Activated CD8-positive, alpha-beta memory T cell treated with anti-CD3 and anti-CD28 coated beads for 1 hour (primary cell): ENCODE measurements at places on chromosomes 1 and 21.

DNA sequence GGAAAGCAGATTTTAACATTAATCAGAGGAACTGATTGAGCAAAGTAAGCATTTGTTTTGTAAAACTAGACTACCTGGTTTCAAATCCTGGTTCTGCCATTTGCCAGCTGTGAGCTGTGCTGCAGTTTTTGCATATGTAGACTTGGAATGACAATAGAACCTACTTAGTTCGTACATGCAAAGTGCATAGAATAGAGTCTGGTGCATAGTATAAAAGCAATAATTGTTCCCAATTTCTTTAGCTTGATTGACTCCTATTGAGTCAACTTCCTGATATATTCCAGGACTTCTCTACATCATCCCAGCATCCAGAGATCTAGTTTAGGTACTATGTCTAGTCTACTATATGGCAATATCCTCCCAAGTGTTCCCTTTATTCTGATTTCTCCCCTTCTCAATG is 144.4 kb upstream of the FGGY start:
- no peak for DNase-seq

- no peak for DNase-seq
Measured at GRCh38 chr1:43293896-43294760, 6.7 kb upstream of the TIE1 start.

GRCh38 chr21:46182548-46183336 is 1.5 kb downstream of the SPATC1L start:
- no peak for DNase-seq

DNA sequence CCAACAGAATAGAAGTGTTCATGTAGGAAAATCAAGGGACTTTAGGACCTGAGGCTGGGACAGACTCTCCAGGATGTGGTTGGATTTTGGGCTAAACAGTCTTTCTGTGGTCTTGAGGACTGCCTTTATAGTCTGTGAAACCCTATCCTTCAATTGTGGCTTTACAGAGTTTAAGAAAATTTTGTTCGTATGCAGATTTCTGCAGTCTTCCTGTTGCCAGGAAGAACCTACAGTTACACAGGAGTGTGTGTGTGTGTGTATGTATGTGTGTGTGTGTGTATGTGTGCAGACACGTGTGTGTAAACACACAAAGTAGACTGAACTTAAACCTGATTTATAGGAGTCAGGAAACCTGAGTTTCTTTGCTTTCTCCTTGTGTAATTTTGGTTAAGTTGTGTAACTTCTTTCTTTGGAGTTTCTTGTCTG is 22.8 kb downstream of the NEK7 start:
- DNase-seq, result no peak

GRCh38 chr1:218350035-218350525 is 4.9 kb downstream of the TGFB2 start:
- DNase-seq, result no peak

DNA sequence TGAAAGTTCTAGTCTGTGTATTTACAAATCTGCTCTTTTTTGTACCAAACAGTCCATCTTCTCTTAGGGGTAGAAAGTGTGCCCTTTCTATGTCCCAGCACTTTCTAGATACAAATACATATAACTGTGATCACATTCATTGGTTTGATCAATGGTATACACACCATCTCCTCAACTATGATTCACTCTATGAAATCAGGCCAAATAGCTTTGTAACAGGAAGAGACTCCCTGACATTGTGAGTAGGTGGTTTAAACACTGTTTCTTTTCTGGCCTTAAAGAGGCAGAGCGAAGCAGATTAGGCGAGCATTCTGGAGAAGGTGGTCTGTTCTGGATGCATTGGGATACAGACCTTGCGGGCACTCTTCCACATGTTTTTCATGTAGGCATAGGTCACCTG is 39.3 kb upstream of the EXOSC10 start:
- DNase-seq, result no peak

- DNase-seq, result no peak
Measured at GRCh38 chr21:45267390-45267760, 20.3 kb downstream of the POFUT2 start.

- DNase-seq, result no peak
Measured at GRCh38 chr1:151547119-151547899, 7.2 kb downstream of the TUFT1 start.

- DNase-seq, result no peak
Measured at GRCh38 chr1:19562847-19563246, 77.5 kb upstream of the CAPZB start.

GRCh38 chr1:200866116-200866515 is 6.7 kb upstream of the GPR25 start:
- no peak for DNase-seq

- no peak for DNase-seq
Measured at GRCh38 chr1:222167111-222167510, 380.8 kb downstream of the HHIPL2 start.

- no peak for DNase-seq
Measured at GRCh38 chr1:223667484-223668182, 2.1 kb upstream of the CAPN8 start.

DNA sequence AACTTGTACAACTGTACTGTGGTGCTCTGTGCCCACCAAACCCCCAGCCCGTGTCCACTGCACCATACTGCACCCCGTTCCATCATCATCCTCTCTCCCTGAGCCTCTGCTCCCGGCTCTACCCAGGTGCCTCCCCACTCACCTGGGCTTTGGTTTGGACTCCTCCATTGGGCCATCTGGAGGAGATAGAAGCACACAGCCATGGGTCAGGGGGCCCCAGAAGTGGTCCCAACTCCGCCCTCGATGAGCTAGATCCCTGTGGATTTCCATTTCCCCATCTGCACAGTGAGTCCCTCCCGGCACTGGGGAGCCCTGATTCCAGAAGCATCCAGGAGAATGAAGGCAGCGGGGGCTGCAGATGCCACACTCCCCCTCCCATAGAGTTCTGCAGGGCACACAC is 10.8 kb downstream of the TNNT2 start:
- DNase-seq, result no peak

GRCh38 chr21:15667010-15667409 is 62.8 kb upstream of the USP25 start:
- DNase-seq, result no peak

- DNase-seq, result no peak
Measured at GRCh38 chr1:12625276-12625675, 7.3 kb upstream of the DHRS3 start.

GRCh38 chr1:2882966-2883696 is 81.6 kb upstream of the TTC34 start:
- no peak for DNase-seq

- DNase-seq, result no peak
Measured at GRCh38 chr1:10104834-10105233, 72.1 kb downstream of the UBE4B start.

GRCh38 chr1:34125721-34126380 is 39.2 kb downstream of the CSMD2 start:
- no peak for DNase-seq

GRCh38 chr1:27686223-27686990 is 14.4 kb upstream of the IFI6 start:
- DNase-seq, result no peak

DNA sequence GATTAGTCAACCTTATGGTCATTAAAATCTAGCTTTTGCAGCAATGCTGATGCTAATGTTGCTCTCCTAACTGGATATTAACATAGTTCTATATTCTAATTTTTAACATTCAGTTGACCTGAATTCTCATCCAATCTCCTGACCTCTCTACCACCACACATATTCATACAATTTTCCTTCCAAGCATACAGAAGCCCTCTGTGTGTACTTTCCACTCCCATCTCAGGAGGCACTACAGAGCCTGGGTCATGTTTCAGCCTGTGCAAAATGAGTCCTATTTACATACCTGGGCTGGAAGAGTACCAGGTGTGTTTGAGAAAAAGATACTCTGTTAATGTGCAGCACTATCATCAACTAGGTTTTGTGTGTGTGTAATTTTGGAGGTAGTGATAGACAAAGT is 486.3 kb downstream of the NEGR1 start:
- no peak for DNase-seq

DNA sequence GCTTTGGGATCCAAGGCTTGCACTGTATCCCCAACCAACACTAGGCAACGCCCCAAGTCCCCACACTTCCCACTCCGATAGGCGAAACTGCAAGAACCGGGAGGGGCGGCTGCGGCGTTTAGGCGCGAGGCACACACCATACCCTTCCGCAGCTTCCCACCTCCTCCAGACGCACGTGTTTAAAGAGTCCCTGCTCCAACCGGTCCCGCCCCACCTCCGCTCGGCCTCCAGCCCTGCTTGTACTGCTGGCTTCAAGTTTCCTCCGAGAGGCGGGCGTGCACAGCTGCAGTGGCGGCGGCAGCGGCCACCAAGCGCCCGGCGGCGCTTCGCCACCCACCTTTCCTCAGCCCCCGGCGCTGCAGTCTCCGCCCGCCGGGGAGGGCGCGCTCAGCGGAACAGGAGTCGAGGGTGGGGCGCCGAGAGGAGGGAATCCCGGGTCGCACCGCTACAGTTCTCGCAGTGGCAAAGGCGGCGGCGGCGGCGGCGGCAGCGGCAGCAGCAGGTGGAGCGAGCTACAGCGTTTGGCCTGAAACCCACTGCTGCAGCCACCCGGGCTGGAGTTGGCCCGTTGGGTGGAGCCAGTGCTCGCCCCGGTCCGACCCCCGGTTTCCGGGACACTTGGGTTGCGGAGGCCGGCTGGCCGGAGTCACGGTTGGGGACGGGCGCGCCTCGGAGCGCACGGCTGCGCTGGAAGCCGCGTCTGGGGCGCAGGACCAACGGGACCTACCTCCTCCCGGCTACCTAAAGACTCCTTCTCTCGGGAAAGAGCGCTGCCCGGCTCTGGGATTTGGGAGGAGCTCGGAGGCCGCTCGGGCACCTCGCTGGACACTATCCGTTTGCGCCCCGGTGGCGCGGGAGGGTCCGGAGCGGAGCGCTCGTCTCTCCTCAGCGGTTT is at the start of gene CNIH3:
Gene CNIH3, plus strand, starts transcription at position 457 of the 895 bp plus-strand sequence. CDS start 858 bp downstream, outside the sequence.
- peak; percentile 11 for DNase-seq

DNA sequence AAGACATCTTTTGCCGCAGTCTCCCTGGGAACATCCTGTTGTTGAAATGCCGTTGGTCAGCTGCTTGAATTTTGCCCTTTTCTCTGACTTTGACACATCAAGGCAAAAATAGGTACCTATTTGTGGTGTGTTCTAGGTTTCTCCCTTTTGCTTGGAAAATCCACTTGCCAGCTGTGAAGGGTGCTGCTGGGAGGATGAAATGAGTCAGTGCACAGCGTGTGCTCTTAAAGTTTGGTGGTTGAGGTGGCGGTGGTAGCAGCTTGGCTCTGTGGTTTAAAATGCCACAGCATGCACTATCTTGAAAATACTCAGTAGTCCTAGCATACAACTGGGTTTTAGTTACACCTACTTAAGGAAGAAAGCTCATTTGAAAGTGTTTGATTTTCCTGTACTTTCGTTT is 183.8 kb downstream of the DHRS3 start:
- DNase-seq, result peak; percentile 21

- DNase-seq, result no peak
Measured at GRCh38 chr1:234921266-234922062, 207.2 kb downstream of the TOMM20 start.

DNA sequence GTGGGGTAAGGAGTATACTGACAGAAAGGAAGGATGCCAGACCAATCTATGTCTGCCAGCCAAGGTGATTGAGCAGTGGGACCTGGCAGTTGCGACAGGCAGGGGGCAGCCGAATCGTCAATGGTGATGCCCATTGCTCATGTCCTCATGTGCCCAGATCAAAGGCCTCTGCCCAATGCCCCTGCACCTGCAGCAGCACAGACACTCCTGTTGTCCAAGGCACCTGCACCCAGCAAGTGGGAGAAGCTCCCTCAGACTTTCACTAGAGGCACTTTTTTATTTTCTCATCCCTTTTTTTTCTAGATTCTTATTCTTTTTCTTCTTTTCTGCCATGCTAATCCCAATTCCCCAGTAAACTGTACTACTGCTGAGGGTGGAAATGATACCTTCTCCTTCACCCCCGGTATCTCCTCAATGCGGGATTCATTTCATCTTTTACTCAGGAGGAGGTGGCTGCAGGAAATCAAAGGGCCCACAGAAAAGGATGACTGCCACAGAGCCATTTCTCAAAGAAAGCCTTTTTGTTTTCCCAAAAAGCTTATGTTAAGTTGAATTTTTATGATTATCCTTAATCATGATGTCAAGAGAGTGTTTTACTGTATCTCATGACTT is 332.0 kb downstream of the PAPPA2 start:
- DNase-seq, result no peak

DNA sequence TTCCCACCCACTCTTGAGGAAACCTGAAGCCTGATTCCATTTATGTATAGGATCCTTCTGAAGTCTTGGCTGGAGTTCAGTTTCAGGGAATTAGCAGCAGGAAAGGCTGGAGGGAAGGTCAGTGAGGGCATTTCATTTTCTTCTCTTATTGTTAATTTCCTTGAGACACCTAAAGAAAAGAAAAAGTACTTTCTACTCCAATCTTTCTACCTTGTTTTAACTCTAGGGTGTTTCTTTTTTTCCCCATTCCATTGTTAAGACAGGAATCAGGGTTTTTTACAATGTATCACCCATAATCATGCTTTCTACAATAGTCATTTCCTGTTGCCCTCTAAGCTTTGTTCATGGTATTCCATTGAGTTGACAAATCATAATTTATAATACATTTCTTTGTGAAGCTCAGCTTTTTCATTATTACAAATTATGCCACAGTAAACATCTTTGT is 27.4 kb downstream of the SNRPE start:
- no peak for DNase-seq

- no peak for DNase-seq
Measured at GRCh38 chr1:24558902-24559791, 3.3 kb downstream of the NCMAP start.

DNA sequence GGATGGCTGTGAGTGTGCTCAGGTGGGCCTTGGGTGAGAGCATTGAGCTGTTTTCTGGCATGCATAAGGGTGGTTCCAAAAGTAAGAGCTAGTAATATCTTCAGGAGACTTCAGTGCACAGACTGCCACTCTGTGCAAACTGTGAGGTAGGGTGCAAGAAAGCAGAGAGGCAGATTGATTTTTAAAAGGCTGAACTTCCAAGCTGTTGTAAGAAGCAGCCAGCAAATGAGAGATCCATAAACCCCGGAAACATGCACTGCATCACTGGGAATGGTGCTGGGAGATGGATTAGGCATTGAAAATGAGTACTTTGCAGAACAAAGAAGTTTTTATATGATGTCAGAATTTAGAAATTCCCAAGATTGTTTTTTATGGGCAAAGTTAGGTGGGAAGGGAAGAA is 255.4 kb downstream of the TNR start:
- no peak for DNase-seq

DNA sequence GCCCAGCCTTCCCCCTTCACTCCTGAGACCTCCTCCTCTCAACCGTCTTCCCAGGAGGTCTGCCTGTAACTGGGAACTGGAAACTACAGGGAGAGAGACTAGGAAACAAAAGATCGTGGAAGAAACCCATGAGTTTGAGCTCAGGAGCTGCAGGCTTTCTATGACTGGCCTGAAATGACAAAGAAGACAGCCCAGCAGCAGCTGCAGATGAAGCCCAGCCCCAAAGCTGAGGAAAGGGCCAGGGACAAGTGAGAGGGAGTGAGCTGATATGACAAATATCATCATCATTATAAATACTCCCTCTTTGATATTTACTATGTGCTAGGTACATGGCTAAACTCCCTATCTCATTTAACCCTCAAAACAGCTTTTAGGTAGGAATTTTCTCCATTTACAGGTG is 142.6 kb upstream of the CTTNBP2NL start:
- no peak for DNase-seq
